Stimulated activated naive CD4-positive, alpha-beta T cell treated with Interleukin-2 at 50 U/mL for 16 hours (primary cell): ENCODE measurements at places on chromosomes 1 and 21.

- DNase-seq, result no peak
Observed at GRCh38 chr21:33041981-33042380, 16.2 kb downstream of the OLIG2 start.

DNA sequence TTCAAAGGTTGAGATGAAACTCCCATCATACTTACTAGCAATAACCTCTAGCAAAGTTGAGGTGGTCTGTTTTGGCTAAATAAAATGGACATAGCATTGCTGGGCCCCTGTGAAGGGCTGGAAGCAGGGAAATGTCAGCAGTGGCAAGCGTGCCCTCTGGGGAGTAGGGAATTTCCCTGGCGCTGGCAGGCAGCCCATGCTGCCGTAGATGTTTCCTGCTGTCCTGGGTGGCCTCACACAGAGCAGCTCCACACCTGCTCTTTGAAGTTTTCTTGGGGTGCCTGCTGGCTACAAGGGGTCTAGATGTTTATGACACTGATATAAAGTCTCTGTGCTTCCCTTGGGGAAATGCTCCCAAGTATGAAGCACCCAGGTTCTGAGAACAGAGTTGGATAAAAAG, 30.2 kb downstream of the ADARB1 start:
- no peak for DNase-seq

DNA sequence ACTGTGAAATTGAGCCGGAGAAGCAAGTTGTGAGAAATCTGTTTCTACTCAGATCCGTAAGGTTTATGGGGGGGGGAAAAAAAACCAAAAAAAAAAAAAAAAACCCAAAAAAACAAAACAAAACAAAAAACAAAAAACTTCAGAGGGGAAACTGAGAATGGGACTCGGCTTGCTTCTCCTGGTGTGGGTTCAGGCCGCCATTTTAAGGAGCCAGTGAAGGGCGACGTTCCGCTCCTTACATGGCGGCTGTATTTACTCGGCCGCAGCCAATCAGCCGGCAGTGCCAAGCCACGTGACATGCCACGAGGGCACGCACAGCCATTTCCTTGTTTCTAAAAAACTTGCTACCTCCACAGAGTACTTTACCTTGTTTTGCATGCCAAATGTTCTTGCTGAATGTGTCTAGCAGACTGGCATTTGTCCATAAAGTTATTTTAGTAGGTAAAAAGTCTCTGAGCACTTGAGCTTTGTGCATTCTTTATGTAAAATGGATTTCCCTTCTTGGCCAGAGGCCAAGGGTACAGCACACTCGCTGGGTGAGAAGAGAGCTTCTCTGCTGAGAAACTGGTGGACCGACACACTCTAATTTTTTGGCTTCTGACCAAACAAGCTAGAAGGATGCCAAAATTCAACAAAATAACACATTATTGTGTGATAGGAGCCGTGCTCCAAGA, 101.8 kb downstream of the NFIA start:
- DNase-seq, result no peak

- DNase-seq, result no peak
Observed at GRCh38 chr1:200610846-200611245, 9.7 kb downstream of the KIF14 start.

GRCh38 chr1:201692555-201693394, 136.2 kb upstream of the IPO9 start:
- DNase-seq, result no peak
